LNCaP clone FGC (cell line): ENCODE measurements at places on chromosomes 13 and 19.

GRCh38 chr13:89684896-89685295, 1662.6 kb upstream of the MIR17HG start:
- DNase-seq = no peak

DNA sequence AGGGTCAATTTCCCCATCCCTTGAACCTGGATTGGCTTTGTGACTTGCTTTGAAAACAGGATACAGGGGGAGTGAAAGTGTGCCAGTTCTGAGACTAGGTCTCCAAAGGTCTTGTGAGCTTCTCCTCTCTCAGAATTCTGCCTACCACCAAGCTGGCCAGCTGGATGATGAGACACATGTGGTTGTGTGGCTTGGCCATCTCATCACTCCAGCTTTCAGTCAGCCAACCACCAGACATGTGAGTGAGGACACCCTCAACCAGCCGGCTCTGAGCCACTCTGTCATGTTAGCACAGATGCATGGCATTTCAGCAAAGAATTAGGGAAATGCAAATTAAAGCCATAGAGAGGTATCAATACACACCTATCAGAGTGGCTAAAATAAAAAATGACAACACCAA, 29.5 kb downstream of the ENOX1 start:
- DNase-seq = no peak

DNA sequence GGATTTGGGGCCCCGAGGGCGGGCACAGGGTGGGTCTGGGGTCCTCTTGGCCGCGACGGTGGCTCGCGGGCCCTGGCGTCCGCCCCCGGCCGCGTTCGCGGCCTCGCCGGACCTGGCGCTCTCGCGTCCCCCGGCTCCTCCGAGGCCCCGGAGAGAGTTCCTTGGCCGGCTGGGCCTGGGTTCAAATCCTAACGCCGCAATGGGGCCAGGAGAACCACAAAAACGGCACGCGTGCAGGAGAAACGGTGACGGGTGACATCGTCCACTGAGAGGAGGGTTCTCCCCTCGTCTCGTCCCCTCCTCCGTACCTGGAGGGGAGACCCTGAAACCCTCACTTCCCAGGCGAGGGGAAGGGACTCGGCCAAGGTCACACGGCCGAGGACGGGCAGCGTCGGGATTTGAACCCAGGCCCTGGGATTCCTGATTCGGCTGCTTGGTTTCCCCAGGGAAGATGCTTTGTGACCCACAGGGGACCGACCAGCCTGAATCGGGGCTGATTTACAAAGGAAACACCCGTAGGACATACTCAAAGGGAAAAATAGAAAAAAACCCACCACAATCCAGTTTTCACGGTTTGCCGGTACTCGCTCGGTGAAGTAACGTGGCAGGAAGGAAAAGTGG, 624 bp downstream of the SAFB start:
- no peak for DNase-seq

- no peak for DNase-seq
Measured at GRCh38 chr19:9932835-9933234, 3.5 kb downstream of the OLFM2 start.

GRCh38 chr13:109159650-109160309, 530.4 kb downstream of the MYO16 start:
- no peak for DNase-seq

DNA sequence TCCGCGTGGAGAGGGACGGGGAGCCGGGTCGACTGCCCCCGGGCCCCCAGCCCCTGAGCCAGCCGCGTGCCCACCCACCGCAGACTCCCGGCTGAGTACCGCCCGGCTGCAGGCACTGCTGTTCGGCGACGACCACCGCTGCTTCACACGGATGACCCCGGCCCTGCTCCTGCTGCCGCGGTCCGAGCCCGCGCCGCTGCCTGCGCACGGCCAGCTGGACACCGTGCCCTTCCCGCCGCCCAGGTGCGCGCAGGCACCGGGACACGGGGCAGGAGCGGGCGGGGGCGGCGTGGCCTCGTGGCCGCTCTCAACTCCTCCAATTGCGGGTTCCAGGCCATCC, 1.6 kb downstream of the AMH start:
- no peak for DNase-seq

DNA sequence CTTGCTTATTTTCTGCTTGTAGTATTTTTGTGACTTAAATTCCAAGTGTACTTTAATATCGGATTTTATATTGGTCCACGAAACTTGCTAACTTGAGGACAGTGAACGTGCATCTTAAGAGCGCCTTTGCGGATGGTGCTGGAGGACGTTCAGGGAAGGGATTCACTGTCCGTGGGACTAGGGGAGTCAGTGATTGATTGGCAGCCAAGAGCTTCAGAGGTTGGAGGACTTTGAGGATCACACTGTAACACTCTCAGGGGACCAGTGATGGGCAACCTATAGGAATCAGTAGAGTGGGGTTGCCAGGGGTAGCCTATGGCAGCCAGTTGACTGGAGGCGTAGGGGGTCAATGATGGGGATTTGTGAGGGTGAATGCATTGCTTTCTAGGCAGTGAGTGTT, 516 bp downstream of the ZNF175 start:
- no peak for DNase-seq

DNA sequence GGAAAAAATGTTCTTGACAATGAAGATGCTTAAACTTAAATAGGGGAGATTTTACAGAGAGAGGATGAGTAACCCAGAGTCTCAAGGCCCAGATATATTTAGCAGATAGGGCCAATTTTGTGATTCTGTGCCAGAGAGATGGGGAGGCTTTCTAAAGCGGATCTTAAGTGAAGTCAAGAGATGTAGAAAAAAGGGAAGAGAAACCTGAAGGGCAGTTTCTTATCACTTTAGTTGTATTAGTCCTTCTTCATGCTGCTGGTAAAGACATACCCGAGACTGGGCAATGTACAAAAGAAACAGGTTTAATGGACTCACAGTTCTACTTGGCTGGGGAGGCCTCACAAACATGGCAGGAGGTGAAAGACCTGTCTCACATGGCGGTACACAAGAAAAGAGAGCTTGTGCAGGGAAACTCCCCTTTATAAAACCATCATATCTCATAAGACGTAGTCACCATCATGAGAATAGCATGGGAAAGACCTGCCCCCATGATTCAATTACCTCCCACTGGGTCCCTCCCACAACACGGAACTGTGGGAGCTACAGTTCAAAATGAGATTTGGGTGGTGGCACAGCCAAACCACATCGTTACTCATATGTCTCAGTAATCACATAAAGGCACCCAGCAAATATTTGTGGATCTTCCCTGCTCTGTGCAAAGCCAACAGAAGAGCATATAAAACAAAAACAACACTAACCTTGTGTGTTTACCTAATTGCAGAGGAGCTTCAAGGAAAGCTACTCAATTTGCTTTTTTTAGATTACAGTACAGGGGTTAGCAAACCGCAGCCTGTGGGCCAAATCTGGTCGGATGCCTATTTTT, 102.6 kb upstream of the MYCBP2 start:
- DNase-seq = peak; percentile 89

GRCh38 chr19:13505761-13506470, 363 bp downstream of the CACNA1A start:
- DNase-seq = no peak

GRCh38 chr13:92317066-92317465, 909.5 kb upstream of the GPC6 start:
- DNase-seq = no peak

- DNase-seq = no peak
Measured at GRCh38 chr13:101681834-101682233, 229.4 kb downstream of the ITGBL1 start.

GRCh38 chr19:23525276-23525852, 130.1 kb upstream of the ZNF91 start:
- DNase-seq = no peak

DNA sequence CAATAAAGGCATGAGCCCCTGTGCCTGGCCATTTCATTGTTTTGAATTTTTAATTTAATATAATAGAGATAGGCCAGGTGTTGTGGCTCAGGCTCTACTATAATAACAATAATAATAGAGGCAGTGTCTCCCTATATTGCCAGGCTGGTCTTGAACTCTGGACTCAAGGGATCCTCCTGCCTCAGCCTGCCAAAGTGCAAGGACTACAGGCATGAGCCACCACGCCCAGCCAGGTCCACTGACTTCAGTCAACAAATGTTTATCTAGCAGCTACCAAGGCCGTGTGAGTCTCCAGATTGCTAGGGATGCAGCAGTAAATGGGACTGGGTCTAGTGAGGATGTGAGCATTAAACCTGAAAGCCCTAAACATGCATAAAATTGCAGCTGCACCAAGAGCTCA, 13.8 kb upstream of the ILF3 start:
- no peak for DNase-seq

DNA sequence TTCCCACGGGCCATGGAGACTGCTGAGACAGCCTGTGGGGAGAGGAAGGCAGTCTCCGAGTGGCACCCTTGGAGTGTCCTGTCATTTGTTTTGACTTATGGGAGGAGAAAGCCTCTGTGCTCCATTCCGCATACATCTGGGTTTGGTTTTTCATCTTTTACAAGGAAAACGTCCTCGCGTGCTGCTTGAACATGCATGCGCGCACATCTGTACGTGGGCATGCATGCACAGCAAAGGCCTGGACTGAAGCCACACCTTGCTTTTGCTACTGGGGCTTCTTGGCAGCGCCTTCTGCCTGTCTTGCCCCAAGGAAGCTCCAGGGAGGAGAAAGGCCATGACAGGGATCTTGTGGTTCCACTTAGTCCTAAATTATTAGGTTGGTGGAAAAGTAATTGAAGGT, 44.0 kb downstream of the SUGP2 start:
- DNase-seq = no peak

DNA sequence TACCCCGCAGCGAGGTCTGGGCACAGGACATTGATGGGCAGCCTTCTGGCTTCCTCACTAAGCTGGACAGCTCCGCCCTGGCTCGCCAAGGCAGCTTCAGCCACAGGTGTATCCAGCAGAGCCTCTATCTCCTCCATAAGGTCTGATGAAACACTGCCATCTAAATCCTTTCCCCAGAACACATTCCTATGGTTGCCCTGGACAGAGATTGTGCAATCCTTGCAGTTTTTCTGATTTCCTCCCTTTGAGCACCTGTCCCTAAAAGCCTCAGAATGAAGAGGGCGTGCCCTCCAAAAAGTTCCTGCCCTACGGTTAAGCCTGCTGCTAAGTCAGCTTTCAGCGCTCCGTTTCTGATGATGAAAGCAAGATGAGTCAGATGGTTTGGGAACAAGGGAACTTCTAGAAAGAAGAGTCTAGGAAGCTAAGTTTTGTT, 21.0 kb downstream of the CLEC4M start:
- DNase-seq = no peak

GRCh38 chr19:17259118-17259780, 5.3 kb downstream of the USHBP1 start:
- DNase-seq = no peak

DNA sequence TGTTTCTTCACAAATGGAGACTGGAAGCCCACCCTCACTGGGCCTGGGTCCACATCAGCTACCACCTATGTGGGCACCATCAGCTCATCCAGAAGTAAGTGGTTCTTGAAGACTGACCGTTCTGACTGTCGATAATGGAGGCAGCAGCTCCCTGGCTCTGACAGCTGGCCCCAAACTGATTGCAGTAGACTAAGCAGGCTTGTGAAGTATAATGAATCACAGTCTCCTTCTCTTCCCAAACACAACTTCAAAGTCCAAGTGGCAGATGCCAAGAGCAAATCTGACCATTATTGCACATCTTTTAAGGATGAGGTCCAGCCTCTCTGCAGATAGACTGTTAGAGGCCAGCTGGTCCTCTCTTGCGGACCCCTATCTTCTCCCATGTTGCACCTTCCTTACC, 574.4 kb upstream of the KLF12 start:
- no peak for DNase-seq

DNA sequence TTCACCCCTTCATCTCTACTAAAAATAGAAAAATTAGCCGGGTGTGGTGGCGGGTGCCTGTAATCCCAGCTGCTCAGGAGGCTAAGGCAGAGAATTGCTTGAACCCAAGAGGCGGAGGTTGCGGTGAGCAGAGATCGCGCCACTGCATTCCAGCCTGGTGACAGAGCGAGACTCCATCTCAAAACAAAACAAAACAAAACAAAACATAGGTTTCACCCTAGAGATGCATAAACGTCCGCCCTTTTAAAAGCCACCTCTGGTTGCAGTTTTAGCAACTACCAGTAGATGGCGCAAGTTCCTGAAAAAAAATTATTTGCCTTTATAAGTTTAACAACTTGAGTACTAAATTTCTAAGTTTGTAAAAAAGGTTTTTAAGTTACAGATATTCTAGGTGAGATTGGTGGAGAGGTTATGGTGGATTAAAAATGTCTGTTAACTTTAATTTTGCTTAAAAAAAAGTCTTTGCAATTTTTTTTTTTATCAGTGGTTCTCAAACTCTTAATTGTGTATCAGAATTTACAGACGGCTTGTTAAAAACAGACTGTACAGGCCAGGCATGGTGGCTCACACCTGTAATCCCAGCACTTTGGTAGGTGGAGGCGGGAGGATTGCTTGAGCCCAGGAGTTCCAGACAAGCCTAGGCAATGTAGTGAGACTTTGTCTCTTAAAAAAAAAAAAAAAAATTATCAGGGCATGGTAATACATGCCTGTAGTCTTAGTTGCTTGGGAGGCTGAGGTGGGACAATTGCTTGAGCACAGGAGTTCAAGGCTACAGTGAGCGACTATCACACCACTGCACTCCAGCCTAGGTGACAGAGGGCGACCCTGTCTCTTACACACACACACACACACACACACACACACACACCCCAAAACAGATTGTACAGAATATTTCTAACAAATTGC, 42.1 kb downstream of the NAA16 start:
- no peak for DNase-seq

- no peak for DNase-seq
Measured at GRCh38 chr13:113646376-113646775, 11.6 kb downstream of the ATP4B start.

DNA sequence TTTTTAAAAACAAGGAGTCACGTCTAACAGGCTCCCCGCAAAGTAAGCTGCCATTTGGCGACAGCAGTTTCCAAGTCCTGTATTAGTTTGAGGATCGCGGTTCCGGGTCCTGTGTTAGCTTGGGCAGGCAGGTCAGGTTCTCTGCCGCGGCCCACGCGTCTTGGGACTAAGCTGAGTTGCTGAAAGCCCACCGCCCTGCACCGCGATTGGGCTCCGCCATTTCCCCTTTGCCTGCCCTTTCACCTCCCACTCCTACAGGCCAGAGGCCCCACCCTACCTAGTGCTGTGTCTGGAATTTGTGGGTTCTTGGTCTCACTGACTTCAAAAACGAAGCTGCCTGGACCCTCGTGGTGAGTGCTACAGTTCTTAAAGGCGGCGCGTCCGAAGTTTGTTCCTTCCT, 6.8 kb downstream of the PARP4 start:
- DNase-seq = no peak

DNA sequence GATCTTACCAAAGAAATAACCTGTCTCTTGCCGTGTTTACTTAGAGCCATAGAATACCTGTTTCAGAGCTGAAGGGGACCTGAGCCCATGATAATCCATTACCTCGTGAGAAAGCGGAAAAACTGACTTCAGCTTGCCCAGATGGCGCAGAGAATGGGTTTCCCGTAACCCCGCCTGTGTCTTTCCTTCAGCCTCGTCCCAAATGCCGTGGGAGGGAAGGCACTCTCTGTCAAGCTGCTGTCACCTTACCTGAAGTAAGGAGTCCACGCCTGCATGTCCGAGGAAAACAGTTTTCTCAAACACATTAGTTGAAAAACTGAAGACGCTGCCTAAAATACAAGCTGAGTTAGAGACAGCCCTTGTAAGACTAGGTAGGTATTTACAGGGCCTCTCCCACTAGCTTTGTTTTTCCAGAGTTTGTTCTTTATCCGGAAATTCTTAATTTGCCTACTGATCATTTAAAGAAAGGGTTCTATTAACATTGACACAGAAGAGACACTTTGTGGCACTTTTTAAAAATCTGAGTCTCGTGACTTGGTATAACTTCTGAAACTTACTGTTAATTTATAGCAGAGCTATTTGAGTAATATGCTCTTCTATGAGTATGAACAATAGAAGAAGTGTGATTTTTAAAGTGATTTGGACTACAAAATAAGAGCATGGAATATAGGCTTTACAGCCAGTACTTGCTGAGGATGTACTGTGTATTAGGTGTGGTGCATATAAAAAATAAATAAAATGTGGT, 1.3 kb upstream of the INTS6 start:
- no peak for DNase-seq
